Common myeloid progenitor, CD34-positive (primary cell): ENCODE measurements at places on chromosomes 2 and 18.

- H3K27me3 ChIP-seq: no peaks in the 10 kb centered on the region
- no peak overlapping the region for H3K27ac ChIP-seq
- H3K4me1 ChIP-seq: no peaks in the 10 kb centered on the region
- H3K4me3 ChIP-seq: no peak overlapping the region
- no peaks in the 10 kb centered on the region for H3K36me3 ChIP-seq
- DNase-seq: no peak
These were observed 84.8 kb downstream of the CCBE1 start for GRCh38 chr18:59612381-59612780.

- H3K27ac ChIP-seq: no peak overlapping the region
- H3K4me3 ChIP-seq: no peak overlapping the region
- no peaks in the 10 kb centered on the region for H3K27me3 ChIP-seq
These were observed 103.0 kb upstream of the STK39 start for GRCh38 chr2:168350380-168350779.

DNA sequence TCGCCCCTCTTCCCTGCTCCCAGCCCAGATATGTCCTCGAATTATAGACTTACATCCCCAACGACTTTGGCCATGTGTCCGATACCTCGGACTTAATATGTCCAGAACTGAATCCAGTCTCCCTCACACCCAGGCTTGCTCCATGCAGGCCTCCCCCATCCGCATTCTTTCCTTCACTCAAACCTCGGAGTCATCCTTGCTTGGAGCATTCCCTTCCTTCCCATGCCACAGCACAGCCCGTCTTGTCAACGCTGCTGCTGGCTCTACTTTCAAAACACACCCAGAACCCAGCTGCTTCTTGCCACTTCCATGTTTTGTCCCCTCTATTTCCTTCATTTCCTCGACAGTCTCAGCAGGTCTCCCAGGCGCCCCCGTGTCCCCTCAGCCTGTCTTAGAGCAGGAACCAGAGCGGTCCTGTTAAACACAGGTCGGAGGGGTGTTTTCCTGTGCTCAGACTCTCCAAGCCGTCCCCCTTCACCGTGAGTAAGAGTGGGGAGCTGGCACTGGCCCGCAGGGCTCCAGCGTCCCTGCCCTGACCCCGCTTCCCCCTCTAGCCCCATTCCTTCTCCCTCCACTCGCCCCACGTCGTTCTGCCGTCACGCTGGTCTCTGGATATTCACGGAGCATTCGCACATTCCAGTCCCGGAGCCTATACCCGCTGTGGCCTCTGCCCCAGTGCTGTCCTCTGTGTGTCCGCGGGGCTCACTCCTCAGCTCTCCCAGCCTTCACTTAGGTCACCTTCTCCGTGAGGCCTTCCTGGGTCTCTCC, 54.4 kb downstream of the VAPA start:
- H3K27me3 ChIP-seq: peaks cover 2% of the 10 kb centered on the region
- peaks cover 25% of the 10 kb centered on the region for H3K4me1 ChIP-seq
- H3K36me3 ChIP-seq: no peaks in the 10 kb centered on the region
- peak overlapping the region; percentile 50 for H3K4me3 ChIP-seq
- no peak overlapping the region for H3K27ac ChIP-seq
- peak; percentile 38 for DNase-seq

DNA sequence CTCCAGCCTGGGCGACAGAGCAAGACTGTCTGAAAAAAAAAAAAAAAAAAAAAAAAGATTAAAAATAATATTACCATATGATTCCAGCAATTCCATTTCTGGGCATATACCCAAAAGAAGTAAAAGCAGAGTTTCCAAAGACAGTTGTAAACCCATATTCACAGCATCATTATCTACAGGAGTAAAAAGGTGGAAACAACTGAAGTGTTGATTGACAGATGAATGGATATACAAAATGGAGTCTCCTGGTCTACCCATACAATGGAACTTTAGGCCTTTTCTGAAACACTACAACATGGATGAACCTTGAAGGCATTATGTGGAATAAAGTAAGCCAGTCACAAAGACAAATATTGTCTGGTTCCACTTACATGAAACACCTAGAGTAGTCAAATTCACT, 5.7 kb downstream of the RNU4ATAC start:
- no peak overlapping the region for H3K27ac ChIP-seq
- H3K4me3 ChIP-seq: no peak overlapping the region
- no peaks in the 10 kb centered on the region for H3K27me3 ChIP-seq

DNA sequence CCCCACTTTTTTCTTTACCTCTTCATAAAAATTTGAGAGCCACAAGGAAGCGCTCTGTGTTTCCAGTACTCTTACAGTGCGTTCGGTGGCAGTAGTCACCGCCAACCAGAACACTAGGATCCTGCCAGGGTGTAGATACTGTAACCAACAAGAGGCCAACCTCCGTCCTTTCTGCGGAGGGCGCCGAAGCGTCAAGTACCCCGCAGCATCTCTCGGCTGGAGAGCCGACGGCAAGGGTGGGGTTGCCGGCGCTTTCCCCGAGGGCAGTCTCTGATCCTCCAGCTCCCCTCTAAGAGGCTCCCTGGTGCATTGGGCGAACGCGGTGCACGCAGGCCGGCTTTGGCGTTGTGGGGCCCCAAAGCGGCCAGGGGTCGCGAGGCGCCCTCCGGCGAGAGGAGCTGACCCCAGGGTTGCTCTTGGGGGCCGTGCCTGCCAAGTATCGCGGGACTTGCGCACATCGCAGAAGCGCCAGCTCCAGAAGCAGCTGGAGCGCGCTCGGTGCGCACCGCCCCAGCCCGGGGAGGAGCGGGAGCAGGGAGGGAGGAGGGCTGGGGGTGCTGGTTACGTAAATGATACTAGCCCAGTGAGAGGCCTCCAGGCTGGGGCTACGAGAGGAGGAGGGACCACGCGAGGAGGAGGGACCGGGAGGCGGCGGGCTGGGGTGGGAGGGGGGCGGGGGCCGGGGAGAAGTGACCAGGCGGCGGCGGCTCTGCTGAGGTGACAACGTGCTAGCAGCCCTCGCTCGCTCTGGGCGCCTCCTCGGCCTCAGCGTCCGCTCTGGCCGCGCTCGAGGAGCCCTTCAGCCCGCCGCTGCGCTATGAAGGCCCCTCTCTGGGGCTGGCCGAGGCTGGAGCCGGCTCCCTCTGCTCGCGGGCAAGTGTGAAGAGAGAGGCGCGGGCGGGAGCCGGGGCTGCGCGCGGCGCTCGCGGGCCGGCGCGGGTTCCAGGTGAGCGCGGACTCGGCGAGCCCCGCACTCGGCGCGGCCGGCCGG, at the start of gene GALNT13:
Gene GALNT13 (plus strand): TSS at position 692 of the 991 bp plus-strand sequence.
- DNase-seq: peak; percentile 66
- no peaks in the 10 kb centered on the region for H3K36me3 ChIP-seq
- H3K4me3 ChIP-seq: peak within 1 kb of the TSS; percentile 51
- H3K4me1 ChIP-seq: peaks cover 7% of the 10 kb centered on the region

DNA sequence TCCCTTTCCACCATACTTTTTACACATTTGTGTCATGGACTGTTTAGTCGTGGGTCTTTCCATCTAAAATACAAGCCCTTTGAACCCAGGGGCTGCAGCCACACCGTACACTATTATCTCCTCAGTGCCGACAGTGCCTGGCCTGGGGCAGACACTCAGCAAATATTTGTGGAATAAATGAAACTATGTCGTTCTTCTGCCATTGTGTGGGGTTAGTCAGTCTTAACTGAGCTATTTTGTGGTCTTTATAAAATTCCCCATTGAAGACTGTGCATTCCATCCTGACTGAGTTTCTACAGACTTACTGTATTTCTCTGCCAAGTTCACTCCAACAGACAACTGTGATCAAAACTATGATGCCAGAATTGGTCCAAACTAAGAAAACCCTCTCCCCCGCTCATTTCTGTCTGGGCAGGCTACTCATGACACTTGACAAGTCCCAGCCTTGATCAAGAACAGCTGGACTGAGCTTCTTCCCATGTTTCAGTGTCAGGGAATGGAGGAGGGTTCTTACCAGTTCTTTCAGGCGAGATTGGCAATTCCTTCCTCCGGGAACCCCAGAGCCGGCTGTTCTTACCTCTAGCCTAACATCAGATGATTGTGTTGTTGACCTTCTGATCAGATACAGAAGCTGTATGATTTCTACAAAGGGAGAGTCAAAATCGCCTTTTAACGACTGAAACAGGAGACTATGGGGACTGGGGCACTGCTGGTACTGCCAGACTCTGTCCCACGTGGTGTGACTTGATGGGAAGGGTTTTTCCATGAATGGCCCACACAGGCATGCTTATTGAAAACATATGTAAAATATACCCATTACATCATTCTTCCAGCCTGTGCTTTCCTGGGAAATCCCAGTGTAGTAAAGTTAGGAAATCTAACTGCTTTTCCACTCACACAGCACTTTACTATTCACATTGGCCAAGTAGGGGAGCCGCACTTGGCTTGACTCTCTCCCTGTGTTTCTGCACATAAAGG, 77.4 kb upstream of the NPAS2 start:
- DNase-seq: no peak
- H3K4me1 ChIP-seq: peaks cover 2% of the 10 kb centered on the region
- peaks cover under 1% of the 10 kb centered on the region for H3K27me3 ChIP-seq
- H3K36me3 ChIP-seq: no peaks in the 10 kb centered on the region
- no peak overlapping the region for H3K4me3 ChIP-seq

DNA sequence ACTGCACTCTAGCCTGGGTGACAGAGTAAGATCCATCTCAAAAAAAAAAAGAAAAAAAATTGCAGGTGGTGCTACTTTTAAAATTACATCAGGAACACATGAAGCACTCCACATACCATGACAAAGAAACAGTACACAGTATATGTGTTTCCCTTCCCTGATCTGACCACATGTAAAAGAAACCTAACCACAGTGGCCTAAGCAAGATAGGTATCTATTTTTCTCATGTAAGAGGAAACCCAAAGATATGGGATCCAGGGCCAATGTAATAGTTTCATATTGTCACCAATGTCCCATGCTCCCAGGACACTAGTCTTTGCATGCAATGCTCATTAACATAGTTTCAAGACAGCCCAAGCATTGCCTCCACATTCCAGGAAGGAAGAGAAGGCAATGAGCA, 99.9 kb downstream of the DYM start:
- H3K27ac ChIP-seq: no peak overlapping the region
- no peaks in the 10 kb centered on the region for H3K27me3 ChIP-seq
- H3K4me1 ChIP-seq: peaks cover 15% of the 10 kb centered on the region
- H3K4me3 ChIP-seq: no peak overlapping the region
- no peaks in the 10 kb centered on the region for H3K36me3 ChIP-seq
- DNase-seq: peak; percentile 5

- no peak for DNase-seq
- no peak overlapping the region for H3K27ac ChIP-seq
- H3K4me3 ChIP-seq: peak overlapping the region; percentile 14
- no peaks in the 10 kb centered on the region for H3K27me3 ChIP-seq
- peaks cover 72% of the 10 kb centered on the region for H3K4me1 ChIP-seq
These were observed 3.5 kb upstream of the FAM124B start for GRCh38 chr2:224405412-224405811.

- H3K27ac ChIP-seq: no peak overlapping the region
- no peak for DNase-seq
- H3K27me3 ChIP-seq: no peaks in the 10 kb centered on the region
- no peaks in the 10 kb centered on the region for H3K36me3 ChIP-seq
- H3K4me3 ChIP-seq: no peak overlapping the region
- no peaks in the 10 kb centered on the region for H3K4me1 ChIP-seq
These were observed 122.6 kb upstream of the UGP2 start for GRCh38 chr2:63719052-63719451.

DNA sequence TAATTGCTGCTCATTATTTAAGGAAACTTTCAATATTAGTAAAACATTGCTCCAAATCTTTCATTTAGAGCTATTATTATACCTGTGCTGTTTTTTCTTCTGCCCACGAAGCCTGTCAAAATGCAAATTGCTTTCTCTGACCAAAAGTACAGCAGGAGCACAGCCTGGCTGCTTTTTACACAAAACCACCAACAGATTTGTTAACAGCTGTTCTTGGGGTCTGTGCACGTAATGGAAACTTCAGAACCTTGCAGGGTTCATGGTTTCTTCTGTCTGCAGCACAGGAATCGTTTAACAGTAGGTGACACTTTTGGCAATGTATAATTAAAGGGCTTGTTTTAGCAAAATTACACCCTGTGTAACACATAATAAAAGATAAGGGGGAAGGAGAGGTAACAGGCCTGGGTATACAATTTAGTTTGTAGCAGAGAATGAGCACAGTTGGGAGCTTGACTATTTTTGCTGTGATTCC, 447.3 kb downstream of the KCNJ3 start:
- H3K4me1 ChIP-seq: no peaks in the 10 kb centered on the region
- no peak overlapping the region for H3K4me3 ChIP-seq
- H3K36me3 ChIP-seq: no peaks in the 10 kb centered on the region
- H3K27me3 ChIP-seq: no peaks in the 10 kb centered on the region
- DNase-seq: no peak

DNA sequence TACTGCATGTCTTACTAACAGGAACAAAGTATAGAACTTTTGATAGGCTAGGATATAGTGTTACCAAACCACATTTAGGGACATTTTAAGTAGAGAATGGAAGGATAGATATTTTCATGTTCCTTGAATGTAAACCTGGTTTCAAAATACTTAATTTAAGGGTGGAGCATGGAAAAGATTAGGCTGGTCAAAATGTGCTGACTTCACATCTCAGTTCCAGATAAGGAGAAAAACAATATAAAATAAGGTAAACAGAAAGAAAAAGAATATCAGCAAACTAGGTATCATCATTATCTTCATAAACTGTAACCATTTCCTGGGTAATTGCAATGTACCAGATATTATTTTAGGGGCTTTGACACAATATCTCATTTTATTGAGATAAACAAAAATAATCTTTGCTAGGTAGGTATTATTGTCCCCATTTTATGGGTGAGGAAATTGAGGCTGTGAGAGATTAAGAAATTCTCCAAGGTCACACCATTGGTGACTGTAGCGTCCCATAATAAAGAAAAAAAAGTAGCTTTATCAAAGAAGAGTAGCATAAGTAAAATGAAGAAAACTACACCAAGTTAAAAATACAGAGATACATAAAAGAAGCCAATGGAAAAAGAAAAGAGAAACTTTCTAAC, 3.6 kb downstream of the PDE11A start:
- no peak overlapping the region for H3K4me3 ChIP-seq
- peaks cover 12% of the 10 kb centered on the region for H3K4me1 ChIP-seq
- peaks cover 1% of the 10 kb centered on the region for H3K27me3 ChIP-seq
- H3K27ac ChIP-seq: no peak overlapping the region
- DNase-seq: no peak

DNA sequence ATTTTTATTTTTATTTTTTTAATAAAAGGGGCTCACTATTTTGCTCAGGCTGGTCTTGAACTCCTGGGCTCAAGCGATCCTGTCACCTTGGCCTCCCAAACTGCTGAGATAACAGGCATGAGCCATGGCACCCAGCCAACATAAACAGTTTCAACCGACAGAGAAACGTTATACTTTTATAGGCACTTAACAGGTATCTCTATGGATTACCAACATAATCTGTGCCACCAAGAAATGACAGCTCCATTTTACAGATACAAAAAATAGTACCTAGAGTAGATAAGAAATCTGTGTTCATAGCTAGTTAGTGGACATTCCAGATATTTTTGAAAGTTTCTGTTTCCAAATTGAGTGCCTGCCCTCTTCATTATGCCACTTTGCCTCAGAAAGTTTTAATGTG, 1316.7 kb downstream of the LRP1B start:
- no peak for DNase-seq
- no peak overlapping the region for H3K4me3 ChIP-seq
- no peaks in the 10 kb centered on the region for H3K36me3 ChIP-seq
- H3K4me1 ChIP-seq: no peaks in the 10 kb centered on the region
- H3K27me3 ChIP-seq: no peaks in the 10 kb centered on the region
- no peak overlapping the region for H3K27ac ChIP-seq
